Fibroblast of skin of back (primary cell): ENCODE measurements at places on chromosomes 7 and 10.

GRCh38 chr7:32506266-32507054 is 11.2 kb downstream of the AVL9 start:
- DNase-seq: peak; percentile 91

- DNase-seq: no peak
These were observed 176.1 kb upstream of the SEMA3C start for GRCh38 chr7:81094952-81095351.

- peak; percentile 92 for DNase-seq
These were observed 254.1 kb downstream of the TNS3 start for GRCh38 chr7:47327698-47328391.

DNA sequence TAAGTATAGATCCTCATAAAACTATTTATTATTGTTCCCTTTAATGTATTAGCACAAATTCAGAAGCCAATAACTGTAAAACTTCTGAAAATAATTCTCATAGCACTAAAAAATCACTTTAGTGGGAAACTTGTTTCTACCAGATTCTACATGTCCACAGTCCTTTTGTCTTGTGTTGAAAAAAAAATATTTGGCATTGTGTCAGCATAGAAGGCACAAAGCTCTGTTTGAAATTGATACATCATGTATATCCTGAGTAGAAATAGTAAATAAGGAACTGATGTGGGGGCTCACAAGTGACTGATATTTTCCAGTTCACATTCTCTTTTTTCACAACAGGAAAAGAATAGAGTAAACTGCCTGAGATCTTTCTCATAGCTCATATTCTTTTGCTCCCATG is 134.6 kb downstream of the GRM3 start:
- no peak for DNase-seq

- no peak for DNase-seq
These were observed 10.3 kb downstream of the TECPR1 start for GRCh38 chr7:98241674-98242241.

GRCh38 chr10:43865265-43866135 is 216.8 kb upstream of the ZNF32 start:
- no peak for DNase-seq

GRCh38 chr10:121002586-121003205 is 151.5 kb downstream of the WDR11 start:
- DNase-seq: no peak
